ENCODE measurements at places on chromosomes 6 and 20. TPM values are rescaled to one million over a fixed set of nuclear protein-coding genes. Genes with fewer than 3 reads are reported as not detected.
A peak's percentile ranks its signal among the peaks of the same experiment; 100 is the strongest.

The C6orf58 gene
- not detected for total RNA-seq

The PEX7 gene
- total RNA-seq, result 5.7 TPM

DNA sequence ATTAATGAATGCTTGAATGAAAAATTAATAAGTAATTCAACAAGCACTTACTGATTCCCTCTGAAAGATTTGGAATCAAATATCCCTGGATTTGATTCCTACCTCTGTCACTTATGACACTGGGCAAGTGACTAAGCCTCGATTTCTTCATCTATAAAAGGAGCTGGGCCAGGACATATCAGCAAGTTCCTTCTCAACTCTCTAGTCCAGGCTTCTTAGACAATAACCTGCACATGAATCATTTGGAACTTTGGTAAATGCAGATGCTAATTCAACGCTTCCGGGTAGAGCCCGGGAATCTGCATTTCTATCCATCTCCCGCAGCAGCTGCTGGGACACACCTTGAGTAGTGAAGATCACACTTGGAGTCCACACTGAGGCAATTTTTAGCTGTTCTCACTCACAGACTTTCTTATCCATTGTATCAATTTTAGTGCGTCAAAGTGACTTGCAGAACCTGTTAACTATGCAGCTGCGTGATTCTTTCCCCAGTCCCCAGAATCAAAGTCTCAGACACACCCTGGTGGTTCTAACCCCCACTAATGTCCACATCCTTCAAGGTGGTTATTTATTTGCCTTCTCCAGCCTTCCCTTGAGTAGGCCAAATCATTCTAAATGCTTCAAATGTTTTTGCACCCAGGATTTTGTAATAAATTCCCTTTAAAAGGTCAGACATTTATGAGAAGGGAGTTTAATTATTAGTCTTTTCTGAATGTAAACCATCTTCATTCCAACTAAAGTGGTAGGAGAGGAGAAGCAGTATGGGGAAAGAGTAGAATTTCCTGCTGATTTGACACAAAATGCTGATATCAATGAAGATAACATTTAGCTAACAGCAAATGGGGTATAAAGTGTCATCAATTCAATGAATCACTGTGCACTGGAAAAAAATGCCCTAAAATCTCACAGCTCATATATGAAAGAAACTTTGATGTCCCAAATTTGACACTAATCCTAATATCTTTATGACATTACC, 26.0 kb upstream of the CCND3 start:
- ATAC-seq, result peak; percentile 75

The GGTLC1 gene
- not detected for total RNA-seq

GRCh38 chr6:125748406-125749172, 843 bp upstream of the HEY2 start:
- no peak for ATAC-seq

All from esophagus mucosa (tissue), 1 donor.